Activated CD8-positive, alpha-beta T cell treated with anti-CD3 and anti-CD28 coated beads, Interleukin-2, amount 10 ng/mL, durations not matched to agents 7 days and 5 days (primary cell): ENCODE measurements at places on chromosomes 13 and 19. TPM values are rescaled to one million over a fixed set of nuclear protein-coding genes. Genes with fewer than 3 reads are reported as not detected.

DNA sequence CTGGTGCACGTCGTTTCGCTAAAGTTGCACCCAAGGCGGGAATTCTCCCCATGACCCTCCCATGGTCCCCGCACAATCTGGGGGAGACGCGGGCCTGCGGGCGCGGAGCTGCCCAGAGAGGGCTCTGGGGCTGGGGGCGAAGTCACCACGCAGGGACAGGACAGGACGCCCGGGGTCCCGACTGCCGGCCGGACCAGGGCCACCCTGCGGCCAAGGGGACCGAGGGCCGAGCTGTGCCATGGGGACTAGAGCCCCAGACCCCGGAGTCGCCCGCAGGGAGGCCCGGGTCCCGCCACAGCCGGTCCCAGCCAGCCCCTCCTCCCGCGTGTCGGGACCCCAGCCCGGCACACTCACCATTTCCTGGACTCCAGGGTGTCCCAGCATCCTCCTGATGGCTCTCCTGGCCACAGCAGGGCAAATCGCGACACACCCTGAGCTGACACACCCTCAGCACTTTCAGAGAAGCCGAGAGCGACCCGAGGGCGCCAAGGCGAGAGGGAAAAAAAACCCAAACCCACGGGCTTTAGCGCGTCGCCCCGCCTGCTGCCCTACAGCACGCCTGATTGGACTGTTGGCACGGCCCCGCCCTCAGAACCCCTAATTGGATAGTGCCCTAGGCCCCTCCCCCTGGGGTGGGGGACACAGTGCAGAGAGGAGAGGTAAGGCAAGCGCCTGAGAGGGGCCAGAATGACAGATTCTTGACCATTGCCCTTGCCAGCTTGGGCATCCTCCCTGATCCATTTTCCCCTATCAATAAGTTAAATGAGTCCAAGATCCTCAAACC, 28.6 kb downstream of the ZNF44 start:
- no peaks in the 10 kb centered on the region for H3K27me3 ChIP-seq
- DNase-seq = no peak
- no peak overlapping the region for H3K27ac ChIP-seq
- no peak overlapping the region for H3K4me3 ChIP-seq

DNA sequence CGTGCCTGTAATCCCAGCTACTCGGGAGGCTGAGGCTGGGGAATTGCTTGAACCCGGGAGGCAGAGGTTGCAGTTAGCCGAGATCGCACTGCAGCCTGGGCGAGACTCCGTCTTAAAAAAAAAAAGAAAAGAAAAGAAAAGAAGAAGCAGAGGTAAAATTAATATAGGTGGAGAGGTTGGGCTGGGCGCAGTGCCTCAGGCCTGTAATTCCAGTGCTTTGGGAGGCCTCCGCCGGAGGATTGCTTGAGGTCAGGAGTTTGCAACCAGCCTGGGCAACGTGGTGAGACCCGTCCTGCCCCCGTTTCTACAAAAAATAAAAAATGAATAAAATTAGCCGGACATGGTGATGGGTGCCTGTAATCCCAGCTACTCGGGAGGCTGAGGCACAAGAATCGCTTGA, 912 bp upstream of the TUBA3C start:
- no peak overlapping the region for H3K4me3 ChIP-seq
- no peaks in the 10 kb centered on the region for H3K4me1 ChIP-seq
- DNase-seq = no peak
- H3K27ac ChIP-seq = no peak overlapping the region
- no peaks in the 10 kb centered on the region for H3K36me3 ChIP-seq
- no peaks in the 10 kb centered on the region for H3K27me3 ChIP-seq

- peaks cover 23% of the 10 kb centered on the region for H3K4me1 ChIP-seq
- no peak overlapping the region for H3K4me3 ChIP-seq
- DNase-seq = no peak
- no peak overlapping the region for H3K27ac ChIP-seq
- peaks cover 3% of the 10 kb centered on the region for H3K36me3 ChIP-seq
- no peaks in the 10 kb centered on the region for H3K27me3 ChIP-seq
Measured at GRCh38 chr19:29978080-29978479, 36.0 kb downstream of the URI1 start.

- H3K27me3 ChIP-seq = no peaks in the 10 kb centered on the region
- H3K4me3 ChIP-seq = no peak overlapping the region
- H3K36me3 ChIP-seq = no peaks in the 10 kb centered on the region
- no peak for DNase-seq
- H3K4me1 ChIP-seq = no peaks in the 10 kb centered on the region
- no peak overlapping the region for H3K27ac ChIP-seq
Measured at GRCh38 chr13:33953203-33953602, 135.3 kb downstream of the RFC3 start.

The TRPC4 gene
- not detected for total RNA-seq
